ENCODE measurements at places on chromosomes 11 and 22.
A peak's percentile ranks its signal among the peaks of the same experiment; 100 is the strongest.

- DNase-seq = no peak
Observed at GRCh38 chr11:129861702-129862522, 33.5 kb downstream of the NFRKB start.

GRCh38 chr22:46402505-46402904 is 67.0 kb downstream of the TRMU start:
- no peak for DNase-seq

- no peak for DNase-seq
Observed at GRCh38 chr11:13348305-13348704, 70.7 kb downstream of the BMAL1 start.

DNA sequence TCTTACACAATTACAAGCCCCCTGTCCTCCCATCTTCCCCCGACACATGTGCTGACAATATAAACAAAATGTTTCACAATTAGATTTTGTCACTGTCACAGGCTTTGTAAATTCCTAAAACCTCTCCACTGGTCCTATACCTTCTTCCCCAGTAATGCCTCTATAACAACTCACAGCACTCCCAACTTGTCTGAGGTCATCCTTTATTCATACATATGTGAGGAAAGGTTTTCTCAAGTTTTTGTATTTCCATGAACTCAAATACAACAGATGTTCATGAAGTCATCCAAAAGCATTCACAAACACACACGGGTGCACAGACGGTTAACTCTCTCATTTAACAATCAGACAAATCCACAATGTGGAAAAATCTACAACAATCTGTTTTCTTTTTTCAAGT is 1.9 kb downstream of the OR52H1 start:
- no peak for DNase-seq

DNA sequence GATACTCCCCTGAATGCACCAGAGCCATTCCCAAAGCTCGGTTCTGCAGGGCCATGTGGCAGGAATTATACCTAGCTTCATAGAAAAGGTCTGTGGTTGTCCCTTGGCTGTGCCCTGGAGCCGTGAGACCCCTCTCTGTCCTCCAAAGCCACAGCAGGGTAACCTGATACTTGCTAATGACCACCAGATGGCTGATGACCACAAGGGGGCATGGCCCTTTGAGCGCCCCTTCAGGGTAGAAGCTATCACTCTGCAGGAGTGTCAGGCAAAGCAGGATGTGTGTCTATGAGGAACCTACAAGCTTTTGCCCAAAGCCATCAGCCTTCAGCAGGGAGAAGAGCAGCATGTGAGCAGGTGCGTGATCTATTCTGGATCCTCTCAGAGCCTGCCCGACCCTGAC is 95.3 kb downstream of the NTM start:
- no peak for DNase-seq

- no peak for DNase-seq
Observed at GRCh38 chr11:105152021-105152512, 12.5 kb upstream of the CARD18 start.

DNA sequence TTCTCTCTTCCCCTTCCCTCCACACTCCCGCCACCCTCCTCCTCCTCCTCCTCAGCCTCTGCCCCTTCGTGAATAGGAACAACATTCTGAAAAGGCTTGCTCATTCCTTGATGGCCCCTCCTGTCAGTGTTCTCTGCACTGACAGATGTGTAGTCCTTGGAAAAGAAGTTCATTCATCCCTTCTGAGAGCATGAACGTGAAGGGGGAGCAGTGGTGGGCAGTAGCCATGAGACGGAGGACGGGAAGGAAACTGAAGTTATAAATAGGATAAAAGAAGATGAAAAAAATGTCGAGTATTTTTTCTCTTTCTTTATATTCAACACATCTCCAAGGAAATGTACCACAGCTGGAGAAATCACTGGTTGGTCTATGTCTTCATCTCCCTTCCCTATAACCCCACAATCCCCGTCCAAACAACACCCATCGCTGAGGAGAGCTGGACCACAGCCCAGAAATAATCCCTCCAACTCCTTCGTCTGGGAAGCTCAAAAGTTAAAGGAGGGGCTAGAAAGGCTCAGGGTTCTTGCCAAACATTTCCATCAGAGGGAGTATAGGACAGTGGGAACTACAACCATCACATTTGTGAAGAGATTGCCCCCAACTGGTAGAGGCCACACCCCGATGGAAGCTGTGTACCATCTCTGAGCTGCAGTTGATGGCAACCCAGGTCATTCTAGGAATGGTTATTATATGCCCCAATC is 33.5 kb downstream of the ETS1 start:
- DNase-seq = no peak

- DNase-seq = no peak
Observed at GRCh38 chr11:44600261-44600660, 34.8 kb downstream of the CD82 start.

- DNase-seq = no peak
Observed at GRCh38 chr11:43542750-43543712, 137.5 kb upstream of the HSD17B12 start.

DNA sequence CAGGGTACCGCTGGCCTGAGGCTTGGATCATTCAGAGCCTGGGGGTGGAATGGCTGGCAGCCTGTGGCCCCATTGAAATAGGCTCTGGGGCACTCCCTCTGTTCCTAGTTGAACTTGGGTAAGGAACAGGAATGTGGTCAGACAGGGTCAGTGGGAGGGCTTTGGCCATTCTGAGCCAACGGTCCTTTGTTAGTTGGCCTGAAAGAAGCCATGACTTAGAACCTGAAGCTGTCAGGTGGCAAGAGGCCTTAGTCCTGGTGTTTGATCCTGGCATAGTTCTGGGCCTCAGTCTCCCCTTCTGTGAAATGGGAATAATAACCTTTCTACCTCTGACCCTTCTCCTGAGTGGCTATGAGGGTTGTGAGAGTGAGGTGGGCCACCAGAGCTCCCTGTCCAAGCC is 8.3 kb downstream of the PGAP2 start:
- no peak for DNase-seq

DNA sequence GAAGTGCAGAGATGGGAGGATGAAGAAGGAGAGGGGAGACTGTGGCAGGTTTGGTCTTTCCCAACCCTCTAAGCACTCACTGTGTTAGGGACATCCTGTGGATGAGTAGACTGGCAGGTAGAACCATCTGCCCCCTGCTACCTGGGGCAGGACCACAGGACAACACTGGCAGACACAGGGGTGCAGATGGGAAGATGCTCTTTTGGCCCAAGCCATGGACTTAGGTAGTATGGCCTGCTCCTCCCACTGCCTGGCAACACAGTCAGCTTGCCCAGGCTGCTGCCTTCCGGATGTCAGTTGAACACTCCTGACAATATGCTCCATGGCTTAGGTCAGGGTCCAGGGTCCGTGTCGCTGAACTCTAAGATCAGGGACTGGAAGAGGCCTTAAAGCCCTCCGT is 140.7 kb upstream of the NAV2 start:
- no peak for DNase-seq

- no peak for DNase-seq
Observed at GRCh38 chr22:36680038-36680437, 23.5 kb downstream of the CACNG2 start.

DNA sequence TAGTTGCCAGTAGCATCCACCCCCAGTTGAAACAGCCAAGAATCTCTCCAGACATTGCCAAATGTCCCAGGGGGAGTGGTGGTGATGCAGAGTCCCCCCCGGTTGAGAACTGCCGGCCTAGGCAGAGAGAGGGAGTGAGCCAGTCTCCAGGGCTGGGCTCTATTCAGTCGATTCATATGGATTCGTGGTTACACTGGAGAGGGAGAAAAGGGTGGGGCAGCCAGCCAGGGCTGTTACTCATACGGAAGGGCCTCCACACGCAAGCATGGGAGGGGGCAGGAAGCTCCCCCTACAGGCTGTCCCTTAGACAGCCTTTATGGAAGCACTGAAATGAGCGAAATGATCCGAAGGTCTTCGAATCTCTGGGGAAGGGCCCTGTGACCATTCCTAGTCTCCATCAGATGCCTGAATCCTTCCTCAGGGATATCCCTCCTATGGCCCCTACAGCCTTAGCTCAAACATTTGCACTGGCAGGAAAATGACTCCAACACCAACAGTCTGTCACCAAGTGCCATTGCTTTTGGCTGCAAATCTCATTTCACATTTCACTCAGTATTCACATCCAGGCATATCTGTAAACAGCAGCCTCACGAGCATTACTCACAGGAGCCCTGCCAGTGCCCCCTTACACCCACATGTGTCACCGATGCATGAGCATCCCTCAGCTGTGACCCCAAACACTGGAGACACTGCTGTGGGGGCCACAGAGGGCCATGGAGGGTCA is 18.4 kb upstream of the TLCD5 start:
- no peak for DNase-seq

DNA sequence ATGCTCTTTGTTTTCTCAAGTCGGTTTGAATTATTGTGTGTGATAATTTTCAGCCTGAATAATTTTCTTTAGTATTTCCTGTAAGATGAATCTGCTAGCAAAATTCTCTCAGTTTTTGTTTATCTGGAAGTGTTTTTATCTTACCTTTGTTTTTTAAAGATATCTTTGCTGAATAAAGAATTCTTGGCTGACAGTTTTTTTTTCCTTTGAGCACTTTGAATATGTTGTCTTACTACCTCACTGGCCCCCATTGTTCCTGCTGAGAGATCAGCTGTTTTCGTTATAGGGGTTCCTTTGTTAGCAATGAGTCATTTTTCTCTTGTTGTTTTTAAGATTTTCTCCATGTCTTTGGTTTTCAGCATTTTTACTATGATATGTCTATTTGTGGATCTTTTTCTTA is 63.0 kb downstream of the HORMAD2 start:
- DNase-seq = no peak

- peak; percentile 19 for DNase-seq
Observed at GRCh38 chr11:129766898-129767604, 48.6 kb upstream of the TMEM45B start.

- DNase-seq = no peak
Observed at GRCh38 chr11:82791779-82792178, 58.1 kb upstream of the FAM181B start.
